ENCODE measurements at places on chromosomes 7 and 10.

DNA sequence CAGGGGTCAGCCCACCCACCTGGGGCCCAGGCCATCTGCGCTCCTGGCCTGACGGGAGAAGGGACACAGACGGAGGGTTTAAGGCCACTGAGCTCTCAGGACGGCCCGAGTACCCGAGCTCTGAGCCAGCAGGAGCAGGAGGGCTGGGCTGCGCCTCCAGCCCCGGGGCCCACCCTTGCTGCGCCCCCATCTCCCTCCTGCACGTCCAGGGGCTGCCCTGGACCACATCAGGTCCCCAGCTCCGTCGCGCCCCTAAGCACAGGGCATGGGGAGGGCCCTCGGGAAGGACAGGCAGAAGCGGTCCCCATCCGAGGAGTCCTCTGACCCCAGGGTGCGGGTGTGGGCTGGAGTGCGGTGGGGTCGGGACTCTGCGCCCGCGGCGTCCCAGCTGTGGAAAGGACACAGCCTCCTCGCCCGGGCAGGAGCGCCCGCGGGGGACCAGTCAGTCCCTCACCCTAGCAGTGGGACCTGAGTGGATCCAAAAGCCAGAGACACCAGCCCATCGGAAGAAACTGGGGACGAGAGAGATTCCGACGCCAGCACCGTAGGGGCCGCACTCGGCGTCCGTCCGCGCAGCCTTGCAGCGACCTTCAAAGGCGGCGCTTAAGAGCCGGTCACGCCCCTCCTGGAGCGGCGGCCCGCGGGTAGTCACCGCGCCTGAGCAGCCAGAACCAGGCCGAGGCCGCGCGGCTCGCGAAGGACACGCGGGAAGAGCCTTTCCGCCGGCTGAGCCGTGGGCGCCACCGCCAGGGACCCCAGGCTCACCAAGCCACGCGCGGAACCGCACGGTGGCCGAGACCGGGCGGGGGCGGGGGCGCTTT, 15.9 kb downstream of the CAMK2B start:
- no peak for DNase-seq

- no peak for DNase-seq
Observed at GRCh38 chr7:149072438-149072775, 18.1 kb downstream of the ZNF786 start.

- DNase-seq = no peak
Observed at GRCh38 chr10:102538811-102539210, 35.0 kb downstream of the SUFU start.

DNA sequence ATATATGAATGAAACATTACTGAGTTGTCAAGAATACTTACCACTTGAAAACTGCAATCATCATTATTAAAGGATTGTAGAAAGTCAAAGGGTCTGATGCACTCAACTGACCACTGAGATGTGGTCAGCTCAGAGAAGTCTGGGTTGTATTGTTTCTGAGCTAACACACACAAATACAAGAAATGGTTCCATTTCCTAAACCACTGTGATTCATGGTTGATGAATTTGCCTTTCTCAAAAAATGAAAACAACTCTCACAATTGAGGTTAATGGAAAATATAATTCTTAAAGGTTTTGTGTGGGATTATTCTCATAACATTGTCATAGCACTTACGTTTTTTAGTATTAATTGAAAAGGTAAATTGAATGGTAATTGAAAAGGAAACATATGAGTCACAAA, 45.6 kb upstream of the TAS2R16 start:
- no peak for DNase-seq

DNA sequence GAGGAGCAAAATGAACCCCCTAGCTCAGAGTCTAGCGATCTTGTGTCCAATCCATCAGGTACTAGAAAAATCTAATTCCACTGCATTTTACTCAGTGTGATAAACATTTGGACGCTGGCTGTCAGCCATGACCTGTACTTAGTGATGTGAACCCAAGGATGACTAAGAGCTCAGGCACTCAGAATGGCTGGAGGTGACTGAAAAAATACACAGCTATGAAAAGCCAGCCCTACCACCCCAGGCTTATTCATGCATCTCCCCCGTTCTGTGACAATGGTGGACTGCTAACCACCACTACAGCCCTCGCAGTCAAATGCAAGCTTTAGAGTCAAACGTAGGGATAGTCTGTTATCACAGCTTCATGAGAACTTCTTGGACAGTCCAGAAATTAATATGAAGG, 14.9 kb downstream of the AFAP1L2 start:
- no peak for DNase-seq
